Mesothelial cell of epicardium (in vitro differentiated cells): ENCODE measurements at places on chromosomes 3 and 15.

- DNase-seq = no peak
Measured at GRCh38 chr3:114585687-114586086, 291.9 kb downstream of the TIGIT start.

DNA sequence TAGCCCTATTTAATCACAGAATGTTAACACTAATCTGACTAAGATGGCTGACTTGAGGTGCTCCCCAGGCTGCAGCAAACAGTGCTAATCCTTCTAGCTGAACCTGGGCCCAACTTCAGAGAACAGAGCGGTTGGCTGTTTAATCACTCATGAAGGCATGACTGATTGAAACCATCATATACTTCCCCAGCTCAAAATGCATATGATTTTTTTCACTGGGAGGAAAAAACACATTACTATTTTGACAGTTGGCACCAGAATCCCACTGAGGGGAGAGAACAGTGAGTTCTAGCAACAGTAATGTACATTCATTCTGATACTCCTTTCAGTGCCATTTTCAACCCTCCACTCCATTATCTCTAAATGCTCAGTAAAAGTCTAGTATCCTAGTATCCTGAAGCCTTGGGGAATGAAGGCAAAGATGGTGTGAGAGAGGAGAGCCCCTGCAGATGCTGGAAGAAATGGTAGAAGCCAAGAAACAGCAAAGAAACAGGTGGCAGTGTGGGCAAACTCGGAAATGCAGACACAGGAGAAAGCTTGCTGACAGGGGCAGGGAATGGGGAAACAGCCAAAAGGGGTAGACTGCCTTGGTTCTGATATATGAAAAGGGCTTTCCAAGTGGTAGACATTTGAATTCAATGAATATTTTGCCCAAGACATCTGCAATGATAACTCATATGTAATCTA lies 34.4 kb upstream of the CASR start:
- no peak for DNase-seq

- DNase-seq = no peak
Measured at GRCh38 chr15:31027910-31028578, 36.6 kb upstream of the MTMR10 start.

- DNase-seq = no peak
Measured at GRCh38 chr3:121722411-121722810, 27.1 kb downstream of the GOLGB1 start.

DNA sequence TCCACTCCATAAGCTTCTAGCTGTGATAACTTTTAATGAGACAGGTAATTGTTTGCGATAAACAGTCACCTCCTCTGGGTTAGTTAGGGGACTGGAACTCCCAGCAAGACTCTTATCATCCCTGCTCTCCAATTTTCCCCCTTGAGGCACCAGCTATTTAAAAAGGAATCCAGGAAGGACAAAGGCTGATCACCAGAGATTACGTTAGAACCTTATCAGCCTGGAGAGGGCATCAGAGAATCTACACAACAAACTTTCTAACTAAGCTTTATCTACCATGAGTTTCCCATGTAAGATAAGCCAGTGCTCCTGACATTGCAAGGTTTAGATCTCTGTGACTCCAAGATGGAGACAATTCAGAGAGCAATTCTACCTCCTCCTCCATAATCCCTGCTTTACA lies 31.3 kb downstream of the GPR176 start:
- DNase-seq = no peak

DNA sequence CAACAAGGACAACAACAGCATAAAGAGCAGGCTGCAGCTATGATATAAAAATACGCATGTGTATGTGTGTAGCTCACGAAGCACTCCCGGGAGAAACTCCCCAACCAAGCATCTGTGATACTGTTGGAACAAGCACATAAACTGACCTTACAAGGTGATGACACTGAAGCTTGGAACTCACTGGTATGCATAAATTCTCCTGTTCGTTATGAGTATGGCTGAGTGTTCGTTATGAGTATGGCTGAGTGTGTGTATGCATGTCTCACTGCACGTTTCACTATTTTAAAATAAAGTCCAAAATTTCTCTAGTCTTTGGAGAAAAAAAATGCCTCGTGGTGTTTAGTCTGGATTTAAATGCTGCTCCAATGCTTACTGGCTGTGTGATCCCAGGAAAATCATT lies 256.8 kb downstream of the RORA start:
- no peak for DNase-seq

DNA sequence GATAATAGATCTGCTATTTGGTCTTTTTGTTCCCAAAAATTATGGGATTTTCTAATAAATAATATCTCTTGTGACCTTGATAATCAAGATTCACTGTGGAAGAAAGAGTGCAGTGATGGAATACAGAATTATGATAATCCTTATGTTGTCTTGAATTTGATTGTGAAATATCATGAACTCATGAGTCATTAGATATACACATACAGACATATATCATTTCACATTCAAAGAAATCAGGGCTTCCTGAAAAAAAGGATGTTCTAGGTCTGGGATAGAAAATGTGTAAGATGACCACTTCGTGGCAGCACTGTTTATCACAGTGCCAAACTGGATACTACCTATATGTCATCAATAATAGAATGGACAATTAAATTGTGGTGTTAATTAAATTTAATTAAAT lies 97.7 kb downstream of the DPH6 start:
- no peak for DNase-seq

GRCh38 chr3:127786353-127787070 lies 35.8 kb downstream of the MGLL start:
- DNase-seq = no peak

DNA sequence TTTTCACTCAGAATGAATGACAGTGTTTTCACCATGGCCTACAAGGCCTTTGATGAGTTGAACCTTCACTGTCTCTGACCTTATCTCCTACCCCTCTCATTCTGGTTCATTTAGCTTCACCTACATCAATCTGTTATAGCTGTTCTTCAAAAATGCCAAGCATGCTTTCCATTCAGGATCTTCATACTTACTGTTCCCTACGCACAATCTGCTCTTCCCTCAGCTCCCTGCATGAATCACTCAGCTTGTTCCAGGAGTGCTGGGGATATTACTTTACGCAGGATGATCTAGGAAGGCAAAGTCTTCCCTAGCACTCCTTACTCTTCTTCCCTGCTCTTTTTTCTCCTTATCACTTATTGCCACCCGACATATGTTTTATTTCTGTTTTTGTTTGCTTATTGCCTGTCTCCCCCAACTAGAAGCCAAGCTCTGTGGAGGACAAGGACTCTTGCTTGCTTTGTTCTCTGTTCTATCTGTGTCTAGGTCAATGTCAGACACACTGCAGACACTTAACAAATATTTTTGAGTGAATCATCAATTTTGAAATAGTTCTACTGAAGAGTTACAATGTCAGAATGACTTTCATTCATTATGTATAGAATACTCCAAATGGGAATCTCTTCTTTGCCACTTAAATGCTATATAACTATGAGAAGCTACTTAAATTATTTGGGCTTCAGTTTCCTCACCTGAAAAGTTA lies 238.3 kb upstream of the FEZF2 start:
- no peak for DNase-seq

DNA sequence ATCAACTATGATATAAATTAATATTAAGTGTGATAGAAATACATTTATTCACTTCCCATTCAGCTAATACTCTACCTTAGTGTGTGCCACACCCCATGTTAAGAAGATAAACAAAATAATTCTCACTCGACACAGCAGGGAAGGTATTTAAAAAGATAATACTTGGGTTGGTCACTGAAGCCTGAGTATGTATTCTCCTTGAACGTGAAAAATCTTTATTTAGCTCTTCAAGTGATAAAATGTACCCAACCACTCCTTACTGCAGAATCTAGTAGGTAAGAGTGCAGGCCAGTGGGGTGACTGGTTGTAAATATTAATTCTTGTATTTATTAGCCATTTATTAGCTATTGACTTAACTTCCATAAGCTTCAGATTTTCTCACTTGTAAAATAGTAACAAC lies 372.7 kb upstream of the THBS1 start:
- no peak for DNase-seq

DNA sequence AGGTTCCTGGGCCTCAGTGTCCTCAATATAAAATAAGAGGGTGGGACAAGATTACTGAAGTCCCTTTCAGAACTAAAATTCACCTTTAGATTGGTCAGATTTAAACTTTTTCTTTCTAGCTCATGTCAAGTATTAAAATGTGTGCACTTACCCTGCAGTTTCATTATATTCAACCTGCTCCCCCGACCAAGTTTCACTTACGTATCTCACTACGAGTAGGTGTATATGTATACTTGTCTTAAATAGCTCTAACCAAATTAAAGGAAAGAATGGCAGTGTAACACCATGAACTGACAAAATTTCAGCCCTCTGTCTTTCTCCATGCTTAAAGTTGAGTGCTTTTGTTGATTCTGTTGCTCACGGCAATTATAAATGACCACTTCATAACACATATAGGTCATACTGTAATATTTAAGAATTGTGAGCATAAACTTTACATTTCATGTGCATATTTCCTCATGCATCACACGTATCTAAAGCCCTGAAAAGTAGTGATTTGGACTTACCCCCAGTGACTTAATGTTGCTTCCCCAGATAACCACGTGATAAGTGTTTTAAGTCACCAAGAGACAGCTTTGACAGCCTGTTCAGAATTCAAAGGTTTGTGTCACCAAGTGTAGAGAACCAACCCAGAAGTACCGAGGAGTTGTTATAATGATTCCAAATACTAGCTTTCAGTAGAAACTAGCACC lies 70.0 kb downstream of the PGPEP1L start:
- DNase-seq = no peak

GRCh38 chr3:42689421-42690014 lies 4.2 kb downstream of the KLHL40 start:
- no peak for DNase-seq
